ENCODE measurements at places on chromosomes 2 and 18.
A peak's percentile ranks its signal among the peaks of the same experiment; 100 is the strongest.

DNA sequence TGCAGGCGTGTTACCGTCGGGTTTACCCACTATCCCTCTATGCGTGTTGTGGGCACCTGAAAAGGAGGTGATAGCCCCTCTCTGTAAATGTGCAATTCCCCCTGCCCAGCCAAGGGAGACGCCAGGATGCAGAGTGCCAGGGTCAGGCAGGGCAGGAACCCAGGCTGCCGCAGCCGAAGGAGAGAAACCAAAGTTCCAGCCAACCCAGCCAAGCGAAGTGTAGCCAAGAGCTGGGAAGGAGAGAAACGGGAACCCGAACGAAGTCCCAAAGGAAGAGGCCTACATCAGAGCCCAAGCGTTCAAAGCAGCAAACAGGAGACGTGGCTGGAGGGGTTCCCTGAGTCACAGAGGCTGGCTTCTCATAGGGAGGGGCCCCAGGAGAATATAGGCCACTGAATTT lies 24.2 kb upstream of the SPR start:
- no peak for DNase-seq

DNA sequence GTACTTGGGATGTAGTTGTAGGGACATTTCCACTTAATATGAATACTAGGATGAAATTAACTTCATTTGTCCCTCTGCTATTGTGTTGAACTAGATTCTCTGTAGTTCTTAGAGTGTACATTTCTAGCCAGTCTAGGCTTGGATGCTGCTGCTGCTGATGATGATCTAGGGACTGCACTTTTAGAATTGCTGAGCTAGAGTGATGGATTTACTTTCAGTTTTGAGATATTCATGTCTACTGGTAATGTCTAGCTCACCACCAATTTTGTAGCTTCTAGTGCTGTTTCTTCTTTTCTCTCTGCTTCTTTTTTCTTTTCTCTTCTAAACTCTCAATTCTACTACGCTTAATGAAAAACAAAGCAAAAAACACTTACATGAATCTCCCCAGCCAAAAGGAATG lies 49.4 kb downstream of the MRPS9 start:
- DNase-seq, result no peak

DNA sequence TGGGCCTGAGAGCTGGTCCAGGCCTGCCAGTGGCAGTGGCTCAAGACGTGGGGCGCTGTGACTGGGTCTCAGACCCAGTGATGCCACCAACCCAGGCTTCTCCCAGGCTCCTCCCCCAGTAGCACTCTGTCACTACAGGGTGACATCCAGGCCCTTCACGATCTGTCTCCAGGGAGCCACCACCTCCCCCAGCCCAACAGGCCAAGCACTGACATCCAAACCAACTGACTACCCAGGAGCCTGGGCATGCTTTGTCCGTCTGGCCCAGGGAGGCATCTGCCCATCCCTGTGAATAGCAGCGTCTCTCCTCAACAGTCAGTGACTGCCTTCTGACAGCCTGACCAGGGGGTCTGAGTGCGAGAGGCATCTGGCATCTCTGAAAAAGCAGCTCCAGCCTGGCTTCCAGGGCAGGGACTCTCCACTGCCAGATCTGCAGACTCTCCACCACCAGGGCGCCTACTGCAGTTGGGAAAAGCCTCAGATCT lies 13.0 kb downstream of the TEX44 start:
- DNase-seq, result no peak

GRCh38 chr2:191693166-191693565 lies 15.2 kb downstream of the NABP1 start:
- no peak for DNase-seq

GRCh38 chr2:133952420-133952819 lies 301.5 kb upstream of the MGAT5 start:
- no peak for DNase-seq

- no peak for DNase-seq
These were observed 121.0 kb downstream of the MAP3K20 start for GRCh38 chr2:173196638-173197037.

DNA sequence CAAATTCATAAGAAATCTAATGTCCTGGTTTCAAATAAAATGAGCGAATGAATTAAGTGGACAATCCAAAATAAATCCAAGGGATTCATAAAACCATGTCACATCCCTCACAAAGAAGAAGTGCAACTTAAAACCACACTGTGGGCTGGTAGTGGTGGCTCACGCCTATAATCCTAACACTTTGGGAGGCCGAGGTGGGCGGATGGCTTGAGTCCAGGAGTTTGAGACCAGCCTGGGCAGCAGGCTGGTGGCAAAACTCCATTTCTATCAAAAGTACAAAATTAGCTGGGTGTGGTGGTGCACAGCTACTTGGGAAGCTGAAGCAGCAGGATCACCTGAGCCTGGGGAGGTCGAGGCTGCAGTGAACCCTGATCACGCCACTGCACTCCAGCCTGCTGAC lies 25.4 kb downstream of the FAM98A start:
- no peak for DNase-seq

- DNase-seq, result no peak
These were observed 12.8 kb downstream of the SLC30A3 start for GRCh38 chr2:27249891-27250651.

DNA sequence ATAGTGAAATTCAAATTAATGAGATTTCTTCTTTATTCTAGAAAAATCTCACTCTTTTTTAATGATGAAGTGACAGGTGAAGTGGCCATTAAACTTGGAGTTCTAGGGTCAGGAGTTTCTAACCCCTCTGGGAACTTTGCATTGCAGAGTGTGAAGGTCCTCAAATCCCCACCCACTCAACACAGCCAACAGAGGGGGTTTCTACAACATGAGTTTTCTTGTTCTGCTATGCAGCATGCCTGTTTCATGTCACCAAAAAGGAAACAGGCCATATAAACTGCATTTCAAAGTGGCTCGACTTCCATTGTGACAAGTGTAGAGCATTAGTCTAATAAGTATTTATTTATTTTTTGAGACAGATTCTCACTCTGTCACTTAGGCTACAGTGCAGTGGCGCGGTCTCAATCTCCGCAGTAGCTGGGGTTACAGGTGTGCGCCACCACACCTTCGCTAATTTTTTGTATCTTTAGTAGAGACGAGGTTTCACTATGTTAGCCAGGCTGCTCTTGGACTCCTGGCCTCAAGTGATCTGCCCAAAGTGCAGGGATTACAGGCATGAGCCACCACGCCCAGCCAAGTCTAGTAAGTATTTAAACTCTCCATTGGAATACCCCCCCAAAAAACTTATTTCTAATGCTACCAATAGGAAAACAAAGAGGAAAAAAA lies 146.1 kb upstream of the ZFP36L2 start:
- no peak for DNase-seq

- no peak for DNase-seq
These were observed 26.7 kb downstream of the AGPS start for GRCh38 chr2:177419274-177419673.

GRCh38 chr2:133293544-133294353 lies 274.5 kb downstream of the NCKAP5 start:
- peak; percentile 29 for DNase-seq

DNA sequence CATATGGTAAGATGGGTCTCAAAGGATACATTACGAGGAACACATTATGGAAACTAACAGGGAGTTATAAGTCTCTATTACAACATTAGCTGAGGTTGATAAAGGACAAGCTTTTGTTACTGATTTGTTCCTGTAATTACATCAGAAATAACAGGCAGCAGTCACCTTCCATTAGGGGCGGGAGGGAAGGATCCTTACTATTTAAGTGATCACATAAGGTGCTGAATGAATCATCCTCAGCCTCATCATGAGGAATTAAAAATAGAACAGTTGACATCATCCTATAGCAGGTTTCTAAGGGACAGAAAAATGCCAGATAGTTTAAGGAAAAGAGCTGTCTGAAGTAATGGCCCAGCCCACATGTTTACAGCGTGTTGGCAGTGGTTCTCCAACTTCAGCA lies 86.9 kb upstream of the MGAT5 start:
- no peak for DNase-seq

DNA sequence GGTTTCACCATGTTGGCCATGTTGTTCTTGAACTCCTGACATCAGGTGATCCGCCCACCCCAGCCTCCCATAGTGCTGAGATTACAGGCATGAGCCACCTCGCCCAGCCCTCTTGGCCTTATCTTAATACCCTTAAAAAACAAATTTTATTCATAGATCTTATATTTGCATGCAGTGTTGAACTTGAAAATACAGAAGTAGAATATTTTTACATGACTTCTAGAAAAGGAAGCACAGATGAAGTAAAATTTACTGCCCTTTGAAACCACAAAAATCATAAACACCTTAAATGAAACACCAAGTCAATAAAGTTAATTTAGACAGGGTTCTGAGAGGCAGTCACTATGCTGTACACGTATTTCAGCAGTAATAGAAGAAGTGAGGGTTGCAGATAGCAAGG lies 145.7 kb downstream of the CERS6 start:
- no peak for DNase-seq

- DNase-seq, result no peak
These were observed 26.4 kb downstream of the ST3GAL5 start for GRCh38 chr2:85862426-85862825.

- no peak for DNase-seq
These were observed 667 bp downstream of the TRIB2 start for GRCh38 chr2:12717191-12718014.

GRCh38 chr2:111100765-111101162 lies 19.9 kb upstream of the BCL2L11 start:
- DNase-seq, result no peak

GRCh38 chr18:75521816-75522215 lies 94.3 kb upstream of the SMIM21 start:
- DNase-seq, result no peak

DNA sequence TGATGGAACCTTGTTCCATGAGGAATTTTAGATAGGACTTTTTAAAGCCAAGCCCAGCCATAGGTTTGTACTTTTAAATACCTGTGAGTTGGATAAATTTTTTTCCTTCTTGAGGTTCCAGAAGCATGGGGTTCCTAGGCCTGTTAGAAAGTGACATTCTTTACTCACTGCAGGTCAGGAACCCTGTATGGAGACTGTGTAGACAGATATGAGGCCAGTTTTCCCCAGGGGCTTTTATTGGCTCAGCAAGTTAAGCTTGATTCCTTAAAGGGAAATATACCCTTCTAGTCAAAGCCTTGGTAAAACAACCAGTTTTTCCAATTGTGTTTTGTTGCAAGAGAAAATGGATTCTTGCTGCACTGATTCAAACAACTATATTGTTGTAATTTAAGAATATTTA lies 38.4 kb upstream of the GMCL1 start:
- no peak for DNase-seq

DNA sequence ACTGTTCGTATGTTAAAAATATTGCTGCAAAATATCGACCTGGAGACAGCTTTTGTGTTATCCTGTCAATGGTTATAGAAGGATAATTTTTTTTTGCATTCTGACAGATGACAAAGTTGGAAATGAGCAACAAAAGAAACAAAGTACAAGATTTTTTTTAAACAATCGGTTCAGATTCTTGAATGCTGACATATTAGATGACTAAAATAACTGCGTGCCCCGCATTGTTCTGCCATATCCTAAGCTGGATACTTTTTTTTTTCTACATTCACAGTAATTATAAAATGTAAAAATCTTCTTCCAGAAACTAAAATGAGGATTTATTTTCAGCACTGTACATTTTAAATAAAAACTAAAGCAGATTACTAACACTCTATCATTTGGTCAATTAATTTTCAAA lies 67.1 kb downstream of the ABCG8 start:
- DNase-seq, result no peak

GRCh38 chr2:55157474-55157884 lies 74.6 kb downstream of the CLHC1 start:
- DNase-seq, result no peak

- DNase-seq, result no peak
These were observed 494.2 kb downstream of the ARHGAP15 start for GRCh38 chr2:143623231-143623908.

DNA sequence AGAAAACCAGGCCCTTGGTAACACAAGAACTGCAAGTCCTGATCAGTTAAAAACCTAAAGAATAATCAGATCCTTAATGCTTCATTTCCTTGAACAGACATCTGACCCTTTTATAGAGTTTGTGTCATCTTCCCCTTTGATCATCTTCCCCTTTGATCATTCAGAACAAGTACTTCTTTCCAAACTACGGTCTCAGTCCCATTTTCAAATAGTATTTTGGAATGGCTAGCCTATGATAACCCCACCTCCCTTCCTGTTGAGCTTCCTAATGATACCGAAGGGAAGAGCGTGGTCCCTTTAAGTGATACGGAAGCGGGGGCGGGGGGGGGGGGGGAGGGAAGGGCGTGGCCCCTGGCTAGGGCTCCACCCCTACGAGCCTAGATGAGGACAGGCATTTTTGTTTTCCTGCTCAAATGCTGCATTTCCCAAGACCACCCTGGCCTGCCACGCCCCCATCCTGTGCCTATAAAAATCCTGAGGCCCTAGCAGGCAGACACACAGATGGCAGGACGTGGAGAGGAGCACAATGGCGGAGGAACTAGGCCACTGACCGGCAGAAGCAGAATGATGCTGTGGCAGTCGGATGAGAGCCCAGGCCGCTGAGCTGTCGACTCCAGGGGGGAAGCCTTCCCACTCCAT lies 24.1 kb upstream of the CHRNA1 start:
- no peak for DNase-seq

DNA sequence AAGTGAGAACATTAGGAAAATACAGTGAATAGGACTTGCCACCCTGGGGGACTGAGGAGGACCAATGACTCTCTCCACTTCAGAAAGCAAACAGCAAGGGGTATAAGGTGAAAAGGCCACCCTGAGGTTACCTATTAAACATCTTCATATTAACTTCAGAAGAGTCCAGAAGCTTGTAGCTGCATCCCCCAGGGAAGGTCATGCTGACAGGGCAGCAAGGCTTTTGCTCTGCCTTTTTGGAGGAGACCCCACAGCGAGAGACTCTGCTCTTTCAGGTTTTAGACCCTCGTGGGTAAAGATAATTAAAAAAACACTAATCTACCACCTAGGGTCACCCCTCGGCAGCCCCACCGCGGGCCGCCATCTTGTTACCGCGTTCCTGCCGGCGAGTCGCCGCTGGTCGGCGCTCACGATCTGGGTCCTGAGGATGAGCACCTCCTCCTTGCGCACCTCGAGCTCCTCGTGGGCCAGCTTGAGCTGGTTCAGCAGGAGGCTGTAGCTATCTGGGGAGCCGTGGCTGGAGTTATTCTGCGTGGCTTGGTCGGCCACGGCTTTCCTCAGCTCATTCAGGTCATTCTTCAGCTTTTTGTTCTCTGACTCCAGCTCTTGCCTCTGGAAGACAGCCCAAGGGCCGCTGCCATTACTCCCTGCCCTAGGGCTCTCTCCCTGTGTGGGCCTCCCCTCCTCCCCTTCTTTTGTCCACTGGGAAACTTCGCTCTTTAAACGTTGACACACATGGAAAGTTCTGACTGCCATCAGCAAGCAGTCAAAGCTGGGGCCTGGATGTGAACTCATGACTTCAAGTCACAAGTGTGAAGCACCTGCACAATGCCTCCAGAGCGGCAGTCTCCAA lies 50.7 kb upstream of the ACAA2 start:
- no peak for DNase-seq

- DNase-seq, result no peak
These were observed 73.7 kb downstream of the DGKD start for GRCh38 chr2:233428008-233428407.
